Esophagus muscularis mucosa (tissue), 4 donors: ENCODE measurements at places on chromosomes 3 and 15. TPM values are rescaled to one million over a fixed set of nuclear protein-coding genes. Genes with fewer than 3 reads are reported as not detected.

DNA sequence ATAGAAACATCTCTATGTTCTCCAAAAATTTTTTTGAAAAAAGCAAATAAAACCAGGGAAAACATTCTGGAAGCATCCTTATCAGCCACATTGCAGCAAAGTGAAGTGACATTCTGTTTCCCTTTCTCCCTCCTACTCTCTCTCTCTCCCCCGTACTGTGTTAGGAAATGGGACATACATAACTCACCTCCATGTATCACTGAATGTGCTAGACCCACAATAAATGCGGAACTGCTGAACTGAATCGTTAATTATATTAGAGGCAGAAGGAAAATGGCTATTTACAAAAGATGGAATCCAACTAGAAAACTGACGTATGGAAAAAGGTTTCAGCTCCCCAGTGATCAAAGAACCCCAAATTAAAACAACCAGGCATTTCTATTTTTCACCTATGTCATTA, 129.8 kb downstream of the MINAR1 start:
- no peak overlapping the region for H3K4me3 ChIP-seq
- DNase-seq, result no peak
- H3K27me3 ChIP-seq, result peaks cover 10% of the 10 kb centered on the region
- H3K27ac ChIP-seq, result no peak overlapping the region
- H3K36me3 ChIP-seq, result no peaks in the 10 kb centered on the region
- H3K4me1 ChIP-seq, result no peaks in the 10 kb centered on the region

GRCh38 chr15:50100486-50100885, 18.5 kb downstream of the ATP8B4 start:
- no peak overlapping the region for H3K27ac ChIP-seq
- no peak for DNase-seq
- H3K27me3 ChIP-seq, result no peaks in the 10 kb centered on the region
- H3K4me3 ChIP-seq, result no peak overlapping the region
- H3K36me3 ChIP-seq, result no peaks in the 10 kb centered on the region
- peaks cover 5% of the 10 kb centered on the region for H3K4me1 ChIP-seq

GRCh38 chr3:138118612-138119422, 3.4 kb upstream of the DZIP1L start:
- H3K4me3 ChIP-seq, result no peak overlapping the region
- H3K27me3 ChIP-seq, result no peaks in the 10 kb centered on the region
- no peak overlapping the region for H3K27ac ChIP-seq
- H3K4me1 ChIP-seq, result peaks cover 18% of the 10 kb centered on the region

DNA sequence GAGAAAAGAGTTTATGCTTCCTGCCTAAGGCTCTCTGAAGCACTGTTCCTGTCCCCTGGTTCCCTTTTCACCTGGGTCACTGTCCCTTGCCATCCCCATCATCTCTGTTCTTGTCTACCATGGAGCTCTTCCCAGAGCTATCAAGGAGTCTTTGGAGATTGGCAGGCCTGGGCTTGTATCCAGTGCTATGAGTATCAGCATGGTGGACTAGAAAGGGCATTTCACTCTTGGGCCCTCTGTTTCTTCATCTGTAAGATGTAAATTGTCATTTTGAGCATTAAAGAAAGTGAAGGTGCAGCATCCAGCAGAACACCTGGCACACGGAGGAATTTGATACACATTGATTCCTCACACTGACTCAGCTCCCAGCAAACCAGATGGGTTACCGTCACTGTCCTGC, 388.2 kb downstream of the CACNA2D3 start:
- no peaks in the 10 kb centered on the region for H3K4me1 ChIP-seq
- H3K36me3 ChIP-seq, result no peaks in the 10 kb centered on the region
- peak; percentile 12 for DNase-seq
- H3K27me3 ChIP-seq, result no peaks in the 10 kb centered on the region
- H3K4me3 ChIP-seq, result no peak overlapping the region

DNA sequence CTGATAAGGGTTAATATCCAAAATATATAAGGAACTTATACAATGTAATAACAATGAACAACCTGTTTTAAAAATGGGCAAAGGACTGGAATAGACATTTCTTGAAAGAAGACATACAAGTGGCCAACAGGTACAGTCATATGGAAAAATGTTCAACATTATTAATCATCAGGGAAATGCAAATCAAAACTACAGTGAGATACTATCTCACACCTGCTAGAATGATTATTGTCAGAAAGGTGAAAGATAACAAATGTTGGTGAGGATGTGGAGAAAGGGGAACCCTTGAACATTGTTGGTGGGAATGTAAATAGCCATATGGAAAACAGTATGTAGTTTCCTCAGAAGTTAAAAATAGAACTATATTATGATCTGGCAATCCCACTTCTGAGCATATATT, 20.4 kb downstream of the GOLM2 start:
- H3K27me3 ChIP-seq, result no peaks in the 10 kb centered on the region
- H3K4me1 ChIP-seq, result peaks cover 12% of the 10 kb centered on the region
- H3K4me3 ChIP-seq, result no peak overlapping the region
- no peak for DNase-seq
- no peak overlapping the region for H3K27ac ChIP-seq

DNA sequence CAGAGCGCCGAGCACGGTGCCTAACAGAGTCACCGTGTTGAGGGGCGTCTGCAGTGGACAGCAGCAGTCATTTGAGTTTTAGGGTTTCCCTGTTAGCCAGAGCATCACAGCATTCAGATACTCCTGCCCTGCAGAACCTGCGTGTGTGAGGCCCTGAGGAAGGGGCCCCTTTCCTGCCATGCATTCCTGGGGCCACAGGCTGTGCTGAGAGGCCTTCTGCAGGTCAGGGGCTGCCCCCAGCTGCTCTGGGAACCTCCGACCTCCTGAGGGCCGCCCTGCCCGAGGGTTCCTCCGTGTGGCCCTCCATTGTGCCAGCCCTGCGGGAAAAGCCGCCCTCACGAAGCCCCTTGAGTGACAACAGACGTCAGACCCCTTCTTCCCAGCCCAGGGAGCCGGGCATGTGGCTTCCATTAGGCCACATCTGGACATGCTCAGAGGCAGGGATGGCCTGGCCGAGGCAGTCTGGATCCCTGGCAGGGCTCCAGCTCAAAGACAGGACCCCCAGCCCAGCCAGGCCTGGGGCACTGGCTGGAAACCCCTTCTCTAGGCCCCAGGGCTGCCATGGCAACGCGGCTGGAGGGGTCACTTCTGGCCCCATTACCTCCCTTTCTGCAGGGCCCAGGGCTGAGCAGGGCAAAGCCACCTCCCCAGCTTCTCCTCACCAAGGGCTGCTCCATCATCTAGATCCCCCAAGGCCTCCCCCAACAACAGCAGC, 25.3 kb downstream of the FBLN2 start:
- no peaks in the 10 kb centered on the region for H3K4me1 ChIP-seq
- no peaks in the 10 kb centered on the region for H3K27me3 ChIP-seq
- DNase-seq, result no peak
- H3K36me3 ChIP-seq, result no peaks in the 10 kb centered on the region
- H3K4me3 ChIP-seq, result no peak overlapping the region

DNA sequence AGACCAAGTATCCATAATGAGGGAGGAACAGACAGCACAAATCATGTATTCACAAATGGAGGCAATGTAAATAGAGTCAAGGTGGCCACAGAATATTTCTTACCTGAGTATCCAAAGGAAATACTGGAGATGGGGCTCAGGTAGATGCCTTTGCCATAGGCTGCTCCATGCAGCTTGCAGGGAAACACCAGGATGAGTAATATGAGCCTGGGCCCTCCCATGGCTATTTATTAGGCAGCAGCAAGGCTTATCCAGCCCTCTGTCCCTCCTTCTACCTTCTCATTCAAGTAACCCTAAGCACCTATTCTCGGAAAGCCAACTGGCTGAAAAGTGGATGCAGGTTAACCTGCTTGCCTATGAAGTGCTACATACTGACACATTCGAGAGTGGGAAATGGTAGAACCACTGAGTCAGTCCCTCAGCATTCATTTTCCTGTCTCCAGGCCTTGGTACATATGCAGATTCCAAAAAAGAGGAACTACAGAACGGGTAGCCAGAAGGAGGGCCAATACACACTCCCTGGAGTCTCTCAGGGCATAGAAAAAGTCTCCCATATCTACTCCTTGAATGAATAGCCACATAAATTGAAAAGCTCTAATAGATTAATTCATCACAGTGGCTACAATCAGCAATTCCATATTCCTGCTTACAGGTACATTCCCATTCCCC, 18.3 kb upstream of the PKM start:
- H3K27ac ChIP-seq, result no peak overlapping the region
- DNase-seq, result no peak
- H3K4me3 ChIP-seq, result no peak overlapping the region

DNA sequence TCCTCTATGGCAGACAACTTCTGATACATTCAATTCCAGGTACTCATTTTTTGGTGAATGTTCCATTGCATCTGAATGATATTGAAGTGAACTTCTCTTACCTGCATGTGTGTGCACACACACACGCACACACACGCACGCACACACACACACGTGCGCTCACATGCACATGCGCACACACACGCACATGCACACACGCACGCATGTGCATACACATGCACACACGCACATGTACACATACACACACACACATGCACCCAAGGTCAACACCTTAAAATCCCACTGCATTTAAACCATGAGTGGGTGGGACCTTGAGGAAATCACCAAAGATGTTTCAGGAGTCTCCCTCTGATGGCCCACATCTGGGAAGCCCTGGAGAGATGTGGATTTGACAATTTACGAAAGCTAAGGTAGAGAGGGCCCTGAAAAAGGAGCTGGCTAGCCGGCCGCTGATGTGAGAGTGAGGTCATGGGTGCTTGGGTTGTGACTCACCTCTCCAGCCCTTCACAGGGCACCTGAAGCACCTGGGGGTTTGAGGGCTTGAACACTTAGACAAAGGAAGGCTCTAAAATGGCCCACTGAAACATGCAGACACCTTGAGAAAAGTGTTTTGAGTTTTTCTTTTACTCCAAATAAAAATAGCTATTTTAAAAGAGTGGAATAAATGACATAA, 269.1 kb upstream of the LRRFIP2 start:
- H3K27me3 ChIP-seq, result no peaks in the 10 kb centered on the region
- H3K36me3 ChIP-seq, result no peaks in the 10 kb centered on the region
- no peak for DNase-seq
- H3K4me3 ChIP-seq, result no peak overlapping the region

DNA sequence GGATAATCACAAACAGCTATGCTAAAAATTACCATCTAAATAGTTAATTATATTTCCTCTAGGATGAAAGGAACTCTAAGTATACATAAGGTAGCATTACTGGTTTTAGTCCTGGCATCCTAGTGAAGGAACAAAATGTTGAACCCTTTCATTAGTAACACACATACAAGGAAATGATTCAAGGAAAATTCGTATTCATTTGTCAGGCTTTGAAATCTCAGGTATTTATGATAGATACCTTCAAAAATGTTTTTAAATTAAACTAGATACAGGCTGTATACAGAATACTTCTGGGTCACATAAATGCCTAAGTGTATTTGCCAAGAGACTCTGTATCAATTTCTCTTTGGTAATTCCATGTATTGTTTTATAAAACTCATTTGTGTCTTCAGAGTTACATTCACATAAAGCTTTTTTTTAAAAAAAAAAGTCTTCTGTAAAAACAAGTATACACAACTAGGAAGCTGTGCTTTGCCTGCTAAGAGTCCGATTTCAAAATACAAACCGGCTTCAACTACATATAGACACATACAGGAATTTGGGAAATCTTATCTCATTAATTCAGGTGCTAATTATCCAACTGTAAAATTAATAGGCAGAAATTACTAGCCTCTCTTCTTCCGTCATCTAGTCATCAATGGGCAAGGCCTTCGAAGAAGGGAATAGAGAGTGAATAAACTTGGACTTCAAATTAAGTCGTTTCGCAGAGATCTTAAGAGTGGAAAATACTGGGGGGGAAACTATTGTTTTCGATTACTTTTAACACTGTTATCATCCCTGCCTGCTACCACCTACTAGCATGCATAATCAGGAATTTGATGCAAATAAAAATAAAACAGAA, 1.3 kb downstream of the SECISBP2L start:
- H3K27ac ChIP-seq, result peak overlapping the region; percentile 84
- H3K4me3 ChIP-seq, result peak overlapping the region; percentile 81
- no peaks in the 10 kb centered on the region for H3K27me3 ChIP-seq

GRCh38 chr15:80465626-80466005, 61.4 kb downstream of the ARNT2 start:
- H3K27ac ChIP-seq, result no peak overlapping the region
- H3K4me3 ChIP-seq, result no peak overlapping the region
- no peaks in the 10 kb centered on the region for H3K4me1 ChIP-seq
- H3K27me3 ChIP-seq, result no peaks in the 10 kb centered on the region
- no peaks in the 10 kb centered on the region for H3K36me3 ChIP-seq
- DNase-seq, result no peak

- no peak overlapping the region for H3K4me3 ChIP-seq
- no peaks in the 10 kb centered on the region for H3K27me3 ChIP-seq
- peaks cover 24% of the 10 kb centered on the region for H3K4me1 ChIP-seq
- H3K36me3 ChIP-seq, result peaks cover 69% of the 10 kb centered on the region
Measured at GRCh38 chr3:158649791-158650190, 5.5 kb downstream of the GFM1 start.

GRCh38 chr3:45244356-45244755, 18.3 kb upstream of the TMEM158 start:
- no peak overlapping the region for H3K27ac ChIP-seq
- DNase-seq, result no peak
- H3K4me1 ChIP-seq, result no peaks in the 10 kb centered on the region
- no peaks in the 10 kb centered on the region for H3K27me3 ChIP-seq

DNA sequence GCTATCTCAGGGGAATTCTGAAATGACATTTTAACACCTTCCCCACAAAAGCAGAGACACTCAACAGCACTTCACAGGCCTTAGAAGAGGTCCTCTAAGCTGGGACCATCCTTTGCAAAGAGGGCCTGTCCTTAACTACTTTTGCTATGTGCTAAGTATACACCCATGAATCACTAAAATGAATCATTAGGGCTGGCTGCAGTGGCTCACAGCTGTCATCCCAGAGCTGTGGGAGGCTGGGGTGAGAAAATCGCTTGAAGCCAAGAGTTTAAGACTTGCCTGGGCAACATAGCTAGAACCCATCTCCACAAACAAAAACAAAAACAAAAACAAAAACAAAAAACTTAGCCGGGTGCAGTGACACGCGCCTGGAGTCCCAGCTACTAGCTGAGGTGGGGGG, 53.9 kb upstream of the MELTF start:
- DNase-seq, result no peak
- H3K4me3 ChIP-seq, result no peak overlapping the region
- no peaks in the 10 kb centered on the region for H3K4me1 ChIP-seq
- H3K27ac ChIP-seq, result no peak overlapping the region
- H3K36me3 ChIP-seq, result peaks cover 12% of the 10 kb centered on the region
- H3K27me3 ChIP-seq, result no peaks in the 10 kb centered on the region

- H3K4me1 ChIP-seq, result no peaks in the 10 kb centered on the region
- H3K4me3 ChIP-seq, result no peak overlapping the region
- H3K27me3 ChIP-seq, result no peaks in the 10 kb centered on the region
- H3K27ac ChIP-seq, result no peak overlapping the region
- no peaks in the 10 kb centered on the region for H3K36me3 ChIP-seq
Measured at GRCh38 chr15:34613301-34613700, 29.9 kb upstream of the GOLGA8B start.

DNA sequence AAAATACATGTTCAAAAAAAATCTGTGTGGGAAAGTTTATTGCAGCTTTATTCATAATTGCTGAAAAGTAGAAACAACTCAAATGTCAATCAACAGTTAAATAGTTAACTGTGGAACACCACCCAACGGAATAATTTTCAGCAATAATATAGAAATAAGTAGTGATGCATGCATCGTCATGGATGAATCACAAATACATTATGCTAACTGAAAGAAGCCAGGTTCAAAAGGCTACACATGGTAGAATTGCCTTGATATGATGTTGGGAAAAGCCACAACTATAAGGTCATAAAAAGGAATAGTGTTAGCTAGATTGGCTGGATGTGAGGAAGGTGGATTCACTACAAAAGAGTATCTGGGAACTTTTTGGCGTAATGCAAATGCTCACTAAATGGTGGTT, 82.0 kb downstream of the GMNC start:
- no peak overlapping the region for H3K27ac ChIP-seq
- DNase-seq, result no peak
- no peaks in the 10 kb centered on the region for H3K36me3 ChIP-seq
- no peak overlapping the region for H3K4me3 ChIP-seq
- no peaks in the 10 kb centered on the region for H3K4me1 ChIP-seq

Gene SLC15A2
- total RNA-seq, result 0.99 TPM

Gene SERPINI2
- not detected for total RNA-seq

Gene UBAP1L
- 3.2 TPM for total RNA-seq
